ENCODE measurements at places on chromosomes 12 and 14.

GRCh38 chr12:43325786-43326185 is 226.2 kb downstream of the ADAMTS20 start:
- H3K27me3 ChIP-seq: no peaks in the 10 kb centered on the region
- no peak overlapping the region for H3K4me3 ChIP-seq
- H3K27ac ChIP-seq: no peak overlapping the region
- no peaks in the 10 kb centered on the region for H3K4me1 ChIP-seq

DNA sequence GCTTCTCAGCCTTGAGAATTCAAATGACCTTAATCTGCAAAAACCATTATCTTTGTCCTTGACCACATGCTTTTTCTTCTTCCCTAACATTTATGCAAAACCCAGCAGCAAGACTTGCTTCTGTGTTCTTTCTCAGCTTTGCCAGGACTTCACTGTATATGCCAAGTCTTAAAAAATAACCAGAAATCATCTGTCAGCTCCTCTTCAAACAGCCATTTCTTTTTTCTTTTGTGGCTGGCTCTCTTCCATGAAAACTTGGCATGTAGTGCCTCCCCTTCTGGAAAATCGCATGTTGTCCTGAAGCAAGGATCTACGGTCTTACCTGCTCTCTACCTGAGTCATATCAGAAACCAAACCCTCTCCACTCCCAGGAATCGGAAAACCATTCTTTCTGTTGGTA is 364.9 kb downstream of the RPS29 start:
- no peaks in the 10 kb centered on the region for H3K36me3 ChIP-seq
- DNase-seq: no peak
- H3K27ac ChIP-seq: no peak overlapping the region

- H3K27me3 ChIP-seq: peaks cover 86% of the 10 kb centered on the region
- no peaks in the 10 kb centered on the region for H3K36me3 ChIP-seq
- H3K4me1 ChIP-seq: no peaks in the 10 kb centered on the region
- no peak for DNase-seq
- H3K27ac ChIP-seq: no peak overlapping the region
- no peak overlapping the region for H3K4me3 ChIP-seq
Observed at GRCh38 chr12:54046809-54047159, 6.9 kb upstream of the HOXC4 start.

GRCh38 chr14:53601409-53601808 is 355.2 kb downstream of the BMP4 start:
- H3K27me3 ChIP-seq: no peaks in the 10 kb centered on the region
- DNase-seq: no peak
- no peak overlapping the region for H3K27ac ChIP-seq
- H3K4me1 ChIP-seq: no peaks in the 10 kb centered on the region
- H3K36me3 ChIP-seq: no peaks in the 10 kb centered on the region

DNA sequence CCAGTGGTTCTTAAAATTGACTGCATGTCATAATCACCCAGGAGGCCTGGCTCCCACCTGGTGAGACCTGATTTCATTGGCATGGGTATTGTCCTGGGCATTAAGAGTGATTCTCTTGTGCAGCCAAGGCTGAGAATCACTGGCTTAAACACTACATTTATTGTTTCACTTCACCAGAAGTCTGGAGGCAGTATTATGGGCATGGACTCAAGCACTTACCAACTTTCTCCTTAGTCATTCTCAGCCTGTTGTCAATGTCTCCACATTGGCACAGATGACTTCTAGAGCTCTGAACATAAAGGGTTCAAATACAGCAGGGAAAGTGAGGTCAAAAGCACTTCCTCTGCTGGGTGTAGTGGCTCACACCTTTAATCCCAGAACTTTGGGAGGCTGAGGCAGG is 25.6 kb upstream of the GCH1 start:
- no peak overlapping the region for H3K4me3 ChIP-seq
- no peaks in the 10 kb centered on the region for H3K4me1 ChIP-seq
- no peaks in the 10 kb centered on the region for H3K27me3 ChIP-seq
- H3K36me3 ChIP-seq: no peaks in the 10 kb centered on the region

GRCh38 chr14:74671789-74672188 is 41.1 kb downstream of the AREL1 start:
- no peak overlapping the region for H3K27ac ChIP-seq
- no peak overlapping the region for H3K4me3 ChIP-seq
- H3K27me3 ChIP-seq: no peaks in the 10 kb centered on the region
- no peak for DNase-seq

DNA sequence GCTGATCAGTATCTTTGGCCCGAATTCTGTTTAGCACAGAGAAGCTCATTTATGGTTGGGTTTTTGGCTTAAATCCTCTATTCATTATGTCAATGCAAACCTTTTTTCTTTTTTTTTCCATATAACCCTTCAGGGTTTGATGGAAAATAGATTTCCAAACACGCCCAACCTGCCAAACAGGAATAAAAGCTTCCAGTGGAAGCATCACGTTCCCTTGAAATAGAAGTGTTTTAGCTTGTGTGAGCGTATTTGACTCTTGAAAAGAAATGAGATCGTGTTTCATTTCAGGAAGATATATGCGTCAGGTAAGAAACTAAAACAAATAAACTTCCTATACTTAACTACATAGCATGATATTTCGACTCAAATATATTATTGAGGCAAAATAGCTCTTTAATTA is at the start of gene PIK3C2G:
PIK3C2G (plus strand) TSS at position 246 of the 400 bp plus-strand sequence. CDS start 20,564 bp downstream, outside the sequence.
- no peaks in the 10 kb centered on the region for H3K27me3 ChIP-seq
- no peaks in the 10 kb centered on the region for H3K4me1 ChIP-seq
- H3K27ac ChIP-seq: peak within 1 kb of the TSS; percentile 79
- peak; percentile 40 for DNase-seq

- peak; percentile 1 for DNase-seq
- H3K4me1 ChIP-seq: no peaks in the 10 kb centered on the region
- no peak overlapping the region for H3K27ac ChIP-seq
- no peak overlapping the region for H3K4me3 ChIP-seq
Observed at GRCh38 chr12:33988197-33988805, 34.0 kb upstream of the ALG10 start.

- no peaks in the 10 kb centered on the region for H3K27me3 ChIP-seq
- peaks cover 24% of the 10 kb centered on the region for H3K36me3 ChIP-seq
- H3K27ac ChIP-seq: no peak overlapping the region
- DNase-seq: no peak
Observed at GRCh38 chr12:53530061-53530460, 22.8 kb upstream of the NPFF start.

DNA sequence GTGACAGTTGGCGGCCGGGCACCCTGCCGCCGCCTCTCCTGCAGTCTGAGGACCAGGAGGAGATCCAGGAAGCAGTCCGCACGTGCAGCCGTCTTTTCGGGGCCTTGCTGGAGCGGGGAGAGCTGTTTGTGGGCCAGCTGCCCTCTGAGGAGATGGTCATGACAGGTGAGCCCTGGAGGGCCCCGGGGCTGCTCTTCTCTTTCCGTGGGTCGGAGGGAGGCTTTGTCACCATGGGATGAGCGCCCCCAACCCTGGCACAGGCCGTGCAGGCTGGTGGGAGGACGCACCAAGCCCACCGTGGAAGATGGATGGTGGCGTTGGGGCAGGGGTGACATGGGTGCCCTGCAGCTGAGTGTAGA is 532 bp downstream of the NOC4L start:
- DNase-seq: no peak
- H3K36me3 ChIP-seq: peaks cover 55% of the 10 kb centered on the region
- no peak overlapping the region for H3K27ac ChIP-seq
- H3K4me3 ChIP-seq: peak overlapping the region; percentile 97

DNA sequence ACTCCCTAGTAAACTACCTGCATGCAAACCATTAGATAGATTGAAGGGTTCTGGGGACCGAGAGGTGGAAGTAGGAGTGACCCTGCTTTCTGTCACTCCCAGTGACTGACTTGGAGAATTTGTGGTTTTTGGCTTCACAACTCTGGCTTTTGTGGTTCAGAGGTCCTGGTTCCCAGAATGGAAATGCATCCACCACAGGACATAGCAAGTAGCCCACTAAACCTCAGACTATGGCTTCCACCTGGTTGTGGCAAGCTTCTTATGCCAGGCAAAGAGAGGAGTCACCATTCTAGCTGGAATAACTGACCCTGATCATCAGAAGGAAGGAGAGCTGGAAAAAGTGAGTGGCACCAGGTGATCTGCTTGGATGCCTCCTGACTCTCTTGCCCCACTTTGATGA is 162.4 kb upstream of the TMEM260 start:
- H3K27ac ChIP-seq: no peak overlapping the region
- no peaks in the 10 kb centered on the region for H3K4me1 ChIP-seq
- H3K27me3 ChIP-seq: no peaks in the 10 kb centered on the region
- no peak overlapping the region for H3K4me3 ChIP-seq
- H3K36me3 ChIP-seq: no peaks in the 10 kb centered on the region

GRCh38 chr14:33475623-33476022 is 475.3 kb downstream of the EGLN3 start:
- no peaks in the 10 kb centered on the region for H3K36me3 ChIP-seq
- DNase-seq: peak; percentile 53
- H3K27ac ChIP-seq: no peak overlapping the region
- no peaks in the 10 kb centered on the region for H3K4me1 ChIP-seq

DNA sequence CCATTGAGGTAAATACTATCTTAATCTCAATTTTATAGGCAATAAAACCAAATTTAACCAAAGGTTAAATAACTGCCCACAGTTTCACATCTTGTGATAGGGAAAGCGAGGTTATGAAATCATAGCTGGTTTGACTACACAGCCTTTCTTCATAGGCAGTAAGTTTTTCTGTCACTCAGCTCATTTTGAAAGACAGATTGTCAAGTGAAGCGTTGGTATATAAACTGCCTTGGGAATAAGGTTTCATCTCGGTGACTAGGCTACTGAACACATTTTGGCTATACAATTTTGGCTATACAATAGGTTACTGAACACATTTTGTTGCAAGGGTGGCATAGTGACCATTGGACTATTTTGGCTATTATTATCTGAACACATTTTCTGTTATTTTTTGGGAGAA is 793.7 kb downstream of the TRHDE start:
- no peak overlapping the region for H3K27ac ChIP-seq
- no peaks in the 10 kb centered on the region for H3K4me1 ChIP-seq
- no peaks in the 10 kb centered on the region for H3K36me3 ChIP-seq
- no peak overlapping the region for H3K4me3 ChIP-seq
- no peaks in the 10 kb centered on the region for H3K27me3 ChIP-seq
- no peak for DNase-seq

DNA sequence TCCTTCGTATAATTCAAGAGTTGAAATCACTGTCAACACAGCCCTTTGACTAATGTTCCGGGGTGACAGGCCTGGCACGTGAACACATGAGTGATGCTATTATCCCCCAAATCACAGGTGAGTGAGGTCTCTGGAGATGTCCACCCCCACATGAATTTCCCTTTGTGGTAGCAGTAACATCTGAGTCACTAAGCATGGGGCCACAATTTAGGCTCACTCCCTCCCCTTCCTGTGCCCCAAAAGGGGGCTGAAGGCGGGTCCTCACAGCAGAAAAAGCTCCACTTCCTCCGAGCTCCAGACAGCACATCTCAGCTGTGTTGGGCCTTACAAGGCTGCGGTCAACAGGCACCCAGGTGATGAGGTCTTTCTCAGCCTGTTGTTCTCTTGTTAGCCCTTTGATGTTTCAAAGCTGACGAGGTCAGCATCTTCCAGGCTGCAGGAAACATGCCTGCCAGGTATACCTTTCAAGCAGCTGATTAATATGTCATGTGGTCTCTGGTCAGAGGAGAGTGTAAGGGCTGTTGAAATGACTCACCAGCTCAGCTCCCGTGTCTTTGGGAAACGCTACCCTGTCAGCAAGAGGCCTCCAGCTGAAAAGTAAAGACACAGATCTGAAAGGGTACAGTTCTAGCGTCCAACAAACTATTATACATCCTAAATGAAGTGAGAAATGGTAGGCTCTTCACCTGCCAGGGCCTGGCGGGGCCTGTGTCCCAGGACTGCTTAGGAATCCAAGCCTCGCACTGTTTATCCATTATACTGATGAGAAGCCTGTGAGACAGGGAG is 107.3 kb downstream of the ZFP36L1 start:
- no peaks in the 10 kb centered on the region for H3K36me3 ChIP-seq
- H3K4me3 ChIP-seq: peak overlapping the region; percentile 10
- H3K27ac ChIP-seq: peak overlapping the region; percentile 95
- no peaks in the 10 kb centered on the region for H3K27me3 ChIP-seq

- no peak overlapping the region for H3K4me3 ChIP-seq
- no peaks in the 10 kb centered on the region for H3K4me1 ChIP-seq
- H3K36me3 ChIP-seq: no peaks in the 10 kb centered on the region
Observed at GRCh38 chr12:72072592-72073212, 134.1 kb downstream of the TPH2 start.

GRCh38 chr14:64938972-64939816 is 3.4 kb downstream of the GPX2 start:
- no peaks in the 10 kb centered on the region for H3K4me1 ChIP-seq
- no peak for DNase-seq
- peaks cover 7% of the 10 kb centered on the region for H3K36me3 ChIP-seq
- H3K4me3 ChIP-seq: no peak overlapping the region
- H3K27ac ChIP-seq: no peak overlapping the region

DNA sequence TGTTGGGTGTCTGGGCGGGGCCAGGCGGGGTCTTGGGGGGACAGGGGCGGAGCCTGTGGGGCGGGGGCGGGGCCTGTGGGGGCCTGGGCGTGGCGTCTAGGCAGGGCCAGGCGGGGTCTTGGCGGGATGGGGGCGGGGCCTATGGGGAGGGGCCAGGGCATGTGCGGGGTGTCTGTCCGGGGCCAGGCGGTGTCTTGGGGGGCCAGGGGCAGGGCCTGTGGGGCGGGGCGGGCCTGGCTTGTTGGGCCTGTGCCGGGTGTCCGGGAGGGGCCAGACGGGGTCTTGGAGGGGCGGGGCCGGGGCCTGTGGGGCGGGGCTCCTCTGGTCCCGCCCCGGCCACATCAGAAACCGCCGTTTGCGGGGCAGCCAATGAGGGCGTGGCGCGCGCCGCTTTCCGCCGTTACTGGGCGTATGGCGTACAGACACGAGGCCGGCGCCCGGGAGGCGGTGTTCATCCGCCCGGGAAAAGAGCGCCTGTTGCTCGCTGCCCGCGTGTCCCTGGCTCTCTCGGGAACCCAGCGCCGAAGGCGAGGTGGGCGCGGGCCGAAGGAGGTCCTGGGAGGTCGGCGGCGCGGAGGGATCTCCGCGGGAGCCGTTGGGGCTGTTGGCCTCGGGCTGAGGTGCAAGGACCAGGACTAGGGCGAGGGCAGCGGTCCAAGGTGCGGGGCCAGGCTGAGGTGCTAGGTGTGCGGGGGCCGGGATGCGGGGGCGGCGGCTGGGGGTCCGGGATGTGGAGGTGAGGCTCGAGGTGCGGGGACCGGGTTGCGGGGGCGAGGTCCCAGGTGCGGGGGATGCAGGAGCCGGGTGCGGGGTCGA is at the start of gene PIWIL1:
PIWIL1 (plus strand) TSS at position 400 of the 816 bp plus-strand sequence. CDS start 4,705 bp downstream, outside the sequence.
- no peak for DNase-seq
- H3K27ac ChIP-seq: no peak within 1 kb of the TSS
- no peaks in the 10 kb centered on the region for H3K4me1 ChIP-seq
- H3K4me3 ChIP-seq: no peak within 1 kb of the TSS
- no peaks in the 10 kb centered on the region for H3K36me3 ChIP-seq

- H3K36me3 ChIP-seq: no peaks in the 10 kb centered on the region
- no peak overlapping the region for H3K4me3 ChIP-seq
- H3K27me3 ChIP-seq: no peaks in the 10 kb centered on the region
- H3K4me1 ChIP-seq: no peaks in the 10 kb centered on the region
Observed at GRCh38 chr12:76242813-76243550, 105.2 kb downstream of the BBS10 start.
